Progenitor cell of endocrine pancreas (in vitro differentiated cells): ENCODE measurements at places on chromosomes 3 and 15.

DNA sequence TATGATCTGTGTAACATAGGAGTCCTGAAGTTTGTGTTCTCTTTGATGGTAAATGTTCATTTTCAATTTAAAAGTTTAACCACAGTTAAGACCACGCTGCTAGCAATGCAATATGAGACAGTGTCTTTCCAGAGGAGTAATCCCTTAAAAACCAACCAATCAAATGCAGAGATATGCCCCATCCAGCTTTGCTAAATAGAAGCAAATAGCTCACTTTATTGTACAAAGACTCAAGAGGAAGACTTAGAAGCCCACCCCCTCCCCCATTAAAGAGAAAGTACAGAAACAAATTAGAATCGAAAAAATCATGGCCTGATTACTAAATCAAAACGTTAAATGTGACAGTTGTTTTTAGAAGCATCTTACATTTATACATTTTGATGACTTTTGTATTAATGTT lies 2.1 kb upstream of the ANP32A start:
- no peak for DNase-seq

- DNase-seq = no peak
Measured at GRCh38 chr3:23055733-23056376, 147.3 kb upstream of the UBE2E2 start.

- no peak for DNase-seq
Measured at GRCh38 chr3:105274536-105274935, 92.2 kb upstream of the ALCAM start.

GRCh38 chr3:4491855-4492207 lies 1.3 kb upstream of the ITPR1 start:
- no peak for DNase-seq

- DNase-seq = no peak
Measured at GRCh38 chr3:71805199-71805598, 20.3 kb upstream of the PROK2 start.

- DNase-seq = no peak
Measured at GRCh38 chr15:84766461-84767035, 18.2 kb downstream of the ZNF592 start.

DNA sequence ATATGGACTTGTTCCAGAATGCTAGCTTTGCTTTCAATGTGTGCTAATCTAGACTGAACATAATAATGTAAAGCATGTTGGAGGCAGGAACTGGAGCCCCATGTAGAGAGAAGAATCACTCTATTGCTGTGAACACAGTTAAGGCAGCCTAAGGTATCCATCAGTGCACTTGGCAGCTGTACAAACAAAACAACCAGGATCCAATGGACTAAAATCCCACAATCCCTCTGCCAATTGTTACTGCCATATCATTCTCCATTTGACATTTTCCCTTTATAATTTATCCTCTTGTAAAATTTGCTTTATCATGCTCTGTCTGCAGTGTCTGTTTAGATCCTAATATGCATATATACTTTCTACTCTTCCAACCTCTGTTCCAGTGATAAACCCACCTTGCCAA lies 756.8 kb upstream of the LMCD1 start:
- DNase-seq = no peak

GRCh38 chr15:34436956-34437442 lies 609 bp downstream of the GOLGA8A start:
- DNase-seq = peak; percentile 42

DNA sequence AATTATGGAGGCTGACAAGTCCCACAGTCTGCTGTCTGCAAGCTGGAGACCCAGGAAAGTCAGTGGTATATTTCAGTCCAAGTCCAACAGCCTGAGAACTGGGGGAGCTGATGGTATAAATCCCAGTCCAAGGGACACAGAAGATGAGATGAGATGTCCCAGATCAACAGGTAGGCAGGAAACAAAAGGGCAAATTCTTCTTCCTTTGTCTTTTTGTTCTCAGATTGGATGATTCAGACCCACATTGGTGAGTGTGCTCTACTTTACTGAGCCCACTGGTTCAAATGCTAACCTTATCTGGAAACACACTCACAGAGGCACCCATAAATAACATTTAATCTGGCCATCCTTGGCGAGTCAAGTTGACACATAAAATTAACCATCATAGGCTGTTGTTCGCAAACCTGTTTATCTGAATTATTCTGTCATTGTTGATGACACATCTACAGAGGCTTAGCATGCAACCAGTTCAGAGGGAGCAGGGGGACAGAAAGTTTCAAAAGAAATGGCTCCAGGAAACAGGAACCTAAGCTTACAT lies 62.7 kb upstream of the ITGA11 start:
- DNase-seq = no peak

DNA sequence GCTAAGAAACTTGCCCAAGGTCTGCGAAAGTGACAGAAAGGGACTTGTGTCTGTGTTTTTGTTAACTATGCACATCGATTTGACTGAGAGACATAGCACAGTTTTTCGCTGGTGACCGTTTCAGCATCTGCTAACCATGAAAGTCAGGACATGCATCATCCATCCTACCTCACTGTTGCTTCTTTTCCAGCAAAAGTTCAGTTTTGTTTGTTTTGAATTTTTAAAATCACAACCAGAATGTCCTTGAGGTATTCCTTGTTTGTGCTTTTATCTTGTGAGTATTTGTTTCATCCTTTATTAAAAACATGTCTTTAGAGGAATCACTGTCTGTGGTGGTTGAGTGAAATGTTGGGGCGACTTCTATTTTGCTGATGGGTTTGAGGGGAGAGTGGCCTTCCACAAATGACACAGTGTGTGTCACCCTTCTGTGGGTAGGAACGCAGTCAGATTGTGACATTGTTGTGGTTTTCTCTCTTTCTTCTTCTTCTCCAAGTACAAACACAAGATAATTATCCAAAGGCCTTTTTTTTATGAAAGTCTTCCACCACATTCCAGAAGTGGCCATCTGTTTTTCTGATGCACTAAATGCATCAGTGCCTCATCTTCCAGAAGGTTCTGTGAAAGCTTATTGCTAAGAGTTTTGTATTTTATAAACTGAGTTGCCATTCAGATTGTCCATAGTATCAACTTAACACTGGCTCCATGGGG lies 214.4 kb upstream of the NR2E3 start:
- DNase-seq = no peak

DNA sequence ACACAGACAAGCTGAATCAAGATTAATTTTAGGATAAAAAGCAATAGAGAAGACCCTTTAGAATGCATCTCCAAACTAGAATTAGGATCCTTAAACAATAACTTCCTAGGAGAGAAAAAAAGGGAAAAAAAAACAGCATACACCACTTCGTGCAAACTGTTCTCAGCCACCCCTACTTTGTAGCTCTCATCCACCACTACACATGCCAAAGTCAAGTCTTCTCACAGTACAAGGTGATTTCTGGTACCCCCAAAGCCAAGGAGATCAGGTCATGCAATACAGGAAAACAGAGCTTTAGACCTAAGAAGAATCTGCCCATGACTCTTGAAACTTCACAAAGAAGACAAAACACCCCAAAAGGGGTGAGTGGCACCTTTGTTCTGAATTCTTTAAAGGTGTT lies 166.9 kb downstream of the SUCNR1 start:
- no peak for DNase-seq

DNA sequence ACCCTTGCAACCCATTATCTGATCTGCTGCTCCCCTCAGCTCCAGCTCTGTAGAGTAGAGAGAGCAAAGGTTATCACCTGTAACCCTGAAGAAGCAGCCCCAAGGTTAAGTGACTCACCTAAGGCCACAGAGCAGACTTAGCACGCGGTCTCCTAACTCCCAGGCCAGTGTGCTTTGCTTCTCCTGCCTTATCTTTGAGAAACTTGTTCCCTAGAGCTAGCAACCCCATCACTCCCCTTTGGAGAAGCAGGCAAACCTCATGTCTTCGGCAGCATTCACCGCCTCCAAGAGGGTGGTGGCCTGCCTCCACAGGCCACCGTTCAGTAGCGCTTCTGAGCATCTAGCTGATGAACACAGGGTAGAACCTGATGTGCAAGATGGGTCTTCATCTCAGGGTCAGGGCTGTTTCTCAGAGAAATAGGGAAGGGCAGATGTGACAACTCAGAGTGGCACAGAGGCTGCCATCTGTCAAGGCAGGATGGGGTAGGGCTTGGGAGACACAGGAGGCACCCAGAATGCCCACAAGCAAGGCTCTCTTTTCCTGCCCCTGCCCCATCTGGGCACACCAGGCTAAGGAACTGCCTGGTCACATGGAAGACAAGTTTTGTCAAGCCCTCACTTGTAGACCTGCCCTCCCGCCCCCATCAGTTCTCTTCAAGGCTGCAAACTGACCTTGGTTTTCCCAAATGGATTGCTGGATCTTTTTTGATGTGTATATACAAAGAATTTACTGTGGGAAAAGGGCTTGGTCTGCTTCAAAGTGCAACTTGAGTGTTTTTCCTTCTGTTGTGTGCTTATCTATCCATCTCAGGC lies 34.9 kb upstream of the CLK3 start:
- no peak for DNase-seq

DNA sequence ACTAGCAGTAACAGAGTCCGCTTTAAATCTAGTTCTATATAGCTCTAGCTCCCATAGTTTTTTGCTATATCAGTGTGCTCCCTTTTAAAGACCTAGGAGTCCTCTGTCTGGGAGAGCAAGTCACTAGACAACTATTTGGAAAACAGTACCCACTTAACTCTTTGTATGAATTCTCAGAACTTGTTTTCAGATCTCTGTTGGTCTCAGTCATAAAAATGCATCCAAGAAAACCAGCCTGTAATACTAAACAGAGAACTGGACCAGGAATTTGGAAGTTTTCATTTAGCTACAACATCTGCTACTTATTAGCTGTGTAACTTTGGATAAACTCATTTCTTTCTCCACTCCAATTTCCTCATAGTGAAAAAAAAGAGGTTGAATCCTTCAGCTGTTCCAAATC lies 56.9 kb upstream of the C3orf49 start:
- DNase-seq = no peak

DNA sequence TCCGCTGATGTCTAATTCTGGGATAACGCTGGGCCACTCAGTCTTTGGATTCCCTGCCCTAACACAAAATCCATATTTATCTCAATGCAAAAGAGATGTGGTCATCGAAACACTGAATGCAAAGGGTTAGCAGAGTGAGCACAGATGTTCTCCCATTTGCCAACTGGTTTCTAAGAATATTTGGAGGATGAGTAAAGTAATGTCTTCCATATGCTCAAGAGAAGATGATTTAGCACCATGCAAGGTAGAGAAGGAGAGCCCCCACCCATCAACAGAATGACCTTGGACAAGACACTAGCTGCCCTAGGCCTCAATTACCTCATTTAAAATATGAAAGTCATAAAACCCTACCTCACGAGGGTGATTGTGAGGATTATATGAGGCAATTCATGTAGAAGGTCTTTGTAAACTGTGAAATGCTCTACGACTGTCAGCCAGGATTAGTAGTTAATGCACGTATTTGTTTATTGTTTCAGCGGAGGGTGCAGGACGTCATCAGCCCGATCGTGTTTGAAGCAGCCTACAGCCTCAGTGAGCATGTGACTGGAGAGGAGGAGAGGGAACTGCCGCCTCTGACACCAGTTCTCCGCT lies 232.9 kb upstream of the CTDSPL start:
- DNase-seq = no peak

DNA sequence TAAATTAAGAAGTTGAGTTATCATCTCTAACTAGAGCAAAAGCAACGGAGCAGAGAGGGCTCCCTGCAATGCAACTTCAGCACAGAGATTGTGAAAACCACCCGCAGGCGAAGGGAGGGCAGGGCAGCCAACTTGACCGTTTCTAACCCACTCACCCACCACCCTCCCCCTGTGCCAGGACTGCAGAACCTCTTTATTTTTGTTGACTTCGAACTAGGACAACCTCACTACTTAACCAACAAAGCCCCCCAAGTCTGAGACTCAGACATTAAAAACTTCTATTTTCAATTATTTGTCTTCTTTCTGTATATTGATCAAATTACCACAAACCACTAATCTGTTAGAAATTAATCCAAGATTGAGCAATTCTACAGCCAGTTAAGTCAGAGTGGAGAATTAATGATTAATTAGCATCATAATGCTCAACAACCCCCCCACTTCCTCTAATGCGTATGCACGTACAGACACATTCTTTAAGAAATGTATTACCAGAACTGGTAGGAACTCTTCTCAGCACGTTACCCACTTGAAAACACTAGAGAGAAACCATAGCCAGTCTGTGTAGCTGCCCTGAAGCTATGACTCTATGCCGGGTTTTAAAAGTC lies 2.0 kb downstream of the MGLL start:
- no peak for DNase-seq

- DNase-seq = no peak
Measured at GRCh38 chr15:33655488-33655887, 312.8 kb upstream of the CHRM5 start.

- DNase-seq = no peak
Measured at GRCh38 chr3:124246376-124246775, 254.5 kb upstream of the ROPN1 start.

DNA sequence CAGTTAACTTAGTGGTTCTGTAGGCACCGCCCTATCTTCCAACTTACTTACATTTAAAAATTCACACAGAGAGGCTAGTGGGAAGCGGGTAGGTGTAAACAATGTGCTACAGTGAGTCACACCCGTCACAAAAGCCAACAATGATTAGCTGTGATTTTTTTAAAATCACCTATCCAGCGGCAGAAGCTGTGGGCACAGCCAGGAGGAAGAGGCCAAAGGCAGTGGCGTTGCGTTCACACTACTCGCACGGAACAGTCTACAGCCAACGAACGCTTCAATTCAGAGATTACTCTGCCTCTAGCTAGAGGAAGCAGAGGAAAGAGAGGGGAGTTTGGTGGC lies 2.5 kb upstream of the NLGN1 start:
- no peak for DNase-seq

DNA sequence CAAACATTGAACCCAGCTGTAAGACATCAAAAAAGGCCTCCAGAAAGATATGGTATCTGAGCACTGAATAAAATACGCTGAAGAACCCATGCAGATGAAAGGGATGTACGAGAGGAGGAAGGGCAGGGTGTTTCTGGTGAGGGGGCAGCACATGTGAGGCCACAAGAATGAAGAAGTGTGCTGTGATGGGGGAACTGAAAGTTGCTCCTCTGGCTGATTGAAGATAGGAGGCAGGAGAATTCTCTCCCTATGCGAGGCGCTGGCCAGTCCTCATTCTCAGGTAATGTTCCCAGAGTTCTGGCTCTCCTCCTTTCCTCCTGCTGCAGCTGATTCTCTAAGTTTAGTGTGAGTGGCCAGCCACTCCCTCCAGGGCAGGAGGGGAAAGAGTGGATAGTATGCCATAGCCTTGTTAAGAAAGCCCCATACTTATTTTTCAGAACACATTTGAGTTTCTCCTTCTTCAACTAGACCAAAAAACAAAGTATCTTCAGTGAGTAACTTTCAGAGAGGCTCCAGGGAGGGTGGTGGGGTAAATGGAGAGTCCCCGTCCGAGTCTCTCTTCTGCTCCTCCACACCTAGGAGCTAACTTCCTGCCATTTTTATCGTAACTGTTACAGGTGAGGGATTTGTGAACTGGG lies 26.9 kb upstream of the MYO1E start:
- no peak for DNase-seq

DNA sequence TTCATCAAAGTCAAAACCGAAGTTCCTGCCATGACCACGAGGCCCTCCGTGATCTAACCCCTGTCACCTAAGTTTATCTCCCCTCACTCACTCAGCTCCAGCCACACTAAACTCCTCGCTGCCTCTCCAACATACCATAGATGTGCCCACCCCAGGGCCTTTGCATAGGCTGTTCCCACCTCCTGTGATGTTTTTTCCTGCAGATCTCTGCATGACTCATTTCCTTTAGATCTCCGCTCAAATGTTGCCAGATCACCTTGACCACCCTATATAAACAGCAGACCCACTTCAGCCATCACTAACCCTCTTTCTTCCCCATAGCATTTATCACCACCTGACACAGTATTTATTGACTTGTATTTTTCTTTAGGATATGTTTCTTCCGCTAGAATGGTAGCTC lies 58.5 kb downstream of the HRH1 start:
- no peak for DNase-seq

- no peak for DNase-seq
Measured at GRCh38 chr15:79656151-79657000, 224.2 kb downstream of the MINAR1 start.
